ENCODE measurements at places on chromosomes 12 and 14. TPM values are rescaled to one million over a fixed set of nuclear protein-coding genes. Genes with fewer than 3 reads are reported as not detected.

- no peak for DNase-seq
These were observed 43.4 kb downstream of the TEAD4 start for GRCh38 chr12:3002646-3003045.

DNA sequence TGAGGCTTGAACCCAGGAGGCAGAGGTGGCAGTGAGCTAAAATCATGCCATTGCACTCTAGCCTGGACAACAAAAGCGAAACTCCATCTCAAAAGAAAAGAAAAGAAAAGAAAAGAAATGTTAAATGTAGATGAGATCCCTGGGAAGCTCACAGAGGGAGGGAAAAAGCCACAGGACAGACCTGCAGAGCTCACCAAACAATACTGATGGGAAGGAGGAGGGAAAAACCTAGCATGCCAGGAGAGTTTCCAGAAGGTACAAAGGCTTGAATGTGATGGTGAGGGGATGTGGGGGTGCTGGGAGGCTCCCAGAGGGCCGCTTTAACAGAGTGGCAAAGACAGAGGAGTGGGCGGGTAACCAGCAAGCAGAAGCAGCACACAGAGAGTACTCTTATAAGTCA, 72.3 kb downstream of the PTPN21 start:
- no peak for DNase-seq

HOTAIR gene
- not detected for polyA plus RNA-seq

DNA sequence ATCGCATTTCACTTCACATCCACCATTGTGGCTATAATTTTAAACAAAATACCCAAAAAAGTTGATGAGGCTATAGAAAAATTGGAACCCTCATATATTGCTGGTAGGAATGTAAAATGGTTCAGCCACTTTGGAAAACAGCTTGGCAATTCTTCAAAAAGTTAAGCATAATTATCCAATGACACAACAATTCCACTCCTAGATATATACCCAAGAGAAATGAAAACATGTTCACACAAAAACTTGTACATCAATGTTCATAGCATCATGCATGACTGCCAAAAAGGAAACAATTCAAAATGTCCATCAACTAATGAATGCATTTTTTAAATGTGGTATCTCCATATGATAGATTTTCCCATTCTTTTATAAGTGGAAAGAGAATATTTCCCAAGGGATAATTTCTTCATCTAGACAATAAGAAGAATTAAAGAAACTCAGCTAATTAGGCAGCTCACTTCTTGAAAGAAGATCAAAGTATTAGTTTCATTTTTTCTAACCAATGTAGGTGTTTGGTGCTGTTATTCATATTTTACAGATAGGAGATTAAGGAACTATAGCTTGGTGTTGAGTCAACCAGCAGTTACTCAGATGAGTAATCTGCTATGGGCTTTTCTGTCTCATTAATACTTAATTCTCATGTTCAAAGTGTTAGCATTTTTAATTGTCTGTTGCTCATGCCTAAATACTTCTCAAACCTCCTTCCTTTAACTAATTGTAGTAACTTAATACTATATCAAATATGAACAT, 32.8 kb downstream of the YEATS4 start:
- no peak for DNase-seq

GRCh38 chr14:101196795-101197590, 293.5 kb upstream of the RTL1 start:
- no peak for DNase-seq

GRCh38 chr12:2137711-2138110, 84.9 kb downstream of the CACNA1C start:
- DNase-seq, result peak; percentile 70

- DNase-seq, result no peak
These were observed 183.9 kb upstream of the BMP4 start for GRCh38 chr14:54140551-54140950.

- DNase-seq, result no peak
These were observed 258.3 kb upstream of the STXBP6 start for GRCh38 chr14:25308244-25308643.

DNA sequence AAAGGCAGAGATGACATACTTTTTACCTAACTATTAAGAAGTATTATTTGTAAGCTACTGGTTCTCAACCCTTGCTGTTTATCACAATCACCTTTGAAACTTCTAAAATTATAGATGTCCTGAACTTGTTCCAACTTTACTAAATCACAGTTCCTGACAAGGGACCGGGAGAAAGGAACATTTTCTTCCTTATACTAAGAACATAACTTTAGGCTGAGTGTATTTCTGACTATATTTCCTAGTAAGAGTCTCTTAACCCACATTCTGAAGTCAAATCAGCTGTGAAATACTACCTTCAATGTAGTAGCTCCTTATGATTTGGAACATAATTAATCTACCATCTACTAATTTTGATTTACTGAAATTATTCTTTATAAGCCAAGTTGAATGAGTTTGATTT, 80.2 kb downstream of the BAZ1A start:
- DNase-seq, result no peak

GRCh38 chr14:73209953-73210352, 27.4 kb upstream of the PAPLN start:
- no peak for DNase-seq

DNA sequence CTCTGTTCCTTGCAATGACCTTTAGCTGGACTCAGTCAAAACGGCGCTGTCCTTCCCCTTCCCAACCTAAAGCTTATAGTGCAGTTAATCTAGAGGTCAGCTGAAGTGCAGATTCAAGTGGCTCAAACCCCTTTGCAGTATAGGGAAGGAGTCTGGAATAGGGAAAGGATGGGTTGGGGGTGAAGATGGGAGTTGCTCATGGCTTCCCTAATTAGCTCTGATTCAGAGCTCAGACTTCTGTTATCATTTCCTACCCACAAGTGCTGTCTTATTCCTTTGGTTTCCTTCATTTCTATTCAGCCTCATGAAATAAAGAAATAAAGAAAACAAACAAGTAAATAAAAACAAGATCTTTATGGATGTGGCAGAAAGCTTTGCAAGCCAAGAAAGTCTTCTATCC, 264.0 kb upstream of the HMGA2 start:
- DNase-seq, result no peak

DNA sequence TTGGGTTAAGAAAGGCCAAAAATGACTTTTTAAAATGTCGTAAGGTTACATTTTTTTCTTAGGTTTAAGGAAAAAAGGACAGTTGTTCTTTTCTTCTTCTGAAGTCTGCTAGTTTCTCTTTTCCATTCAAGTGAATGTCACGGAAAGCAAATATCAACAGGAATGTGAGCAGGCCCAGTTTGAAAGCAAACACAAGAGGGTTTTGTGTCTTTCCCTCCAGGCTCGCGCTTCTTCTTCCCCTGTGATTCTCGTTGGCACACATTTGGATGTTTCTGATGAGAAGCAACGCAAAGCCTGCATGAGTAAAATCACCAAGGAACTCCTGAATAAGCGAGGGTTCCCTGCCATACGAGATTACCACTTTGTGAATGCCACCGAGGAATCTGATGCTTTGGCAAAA, 85.4 kb downstream of the LRRK2 start:
- DNase-seq, result no peak

SCN8A gene
- polyA plus RNA-seq, result not detected

LRRC10 gene
- not detected for polyA plus RNA-seq
